ENCODE measurements at places on chromosomes 13 and 19.

GRCh38 chr19:32349724-32350470 is 4.5 kb downstream of the ZNF507 start:
- no peak for DNase-seq

- no peak for DNase-seq
Measured at GRCh38 chr13:63463782-63464610, 2048.3 kb upstream of the PCDH20 start.

DNA sequence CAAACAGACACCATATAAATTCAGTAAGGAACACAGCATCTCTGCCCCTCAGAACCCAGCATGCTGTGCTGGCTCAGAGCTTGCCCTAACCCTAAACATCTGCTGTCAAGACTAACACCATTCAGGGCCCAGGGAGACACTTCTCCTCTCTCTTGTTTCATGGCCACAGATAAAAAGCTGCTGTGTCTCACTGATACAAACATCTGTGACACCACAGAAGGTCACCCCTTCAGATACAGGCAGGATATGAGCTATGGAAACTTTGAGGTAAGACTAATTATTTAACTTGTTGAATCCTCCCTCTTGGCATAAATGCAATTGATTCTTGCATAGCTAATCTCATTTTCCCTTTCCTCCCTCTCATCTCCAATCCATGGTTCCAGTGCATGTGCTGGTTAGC is 61.6 kb upstream of the GPR12 start:
- no peak for DNase-seq

DNA sequence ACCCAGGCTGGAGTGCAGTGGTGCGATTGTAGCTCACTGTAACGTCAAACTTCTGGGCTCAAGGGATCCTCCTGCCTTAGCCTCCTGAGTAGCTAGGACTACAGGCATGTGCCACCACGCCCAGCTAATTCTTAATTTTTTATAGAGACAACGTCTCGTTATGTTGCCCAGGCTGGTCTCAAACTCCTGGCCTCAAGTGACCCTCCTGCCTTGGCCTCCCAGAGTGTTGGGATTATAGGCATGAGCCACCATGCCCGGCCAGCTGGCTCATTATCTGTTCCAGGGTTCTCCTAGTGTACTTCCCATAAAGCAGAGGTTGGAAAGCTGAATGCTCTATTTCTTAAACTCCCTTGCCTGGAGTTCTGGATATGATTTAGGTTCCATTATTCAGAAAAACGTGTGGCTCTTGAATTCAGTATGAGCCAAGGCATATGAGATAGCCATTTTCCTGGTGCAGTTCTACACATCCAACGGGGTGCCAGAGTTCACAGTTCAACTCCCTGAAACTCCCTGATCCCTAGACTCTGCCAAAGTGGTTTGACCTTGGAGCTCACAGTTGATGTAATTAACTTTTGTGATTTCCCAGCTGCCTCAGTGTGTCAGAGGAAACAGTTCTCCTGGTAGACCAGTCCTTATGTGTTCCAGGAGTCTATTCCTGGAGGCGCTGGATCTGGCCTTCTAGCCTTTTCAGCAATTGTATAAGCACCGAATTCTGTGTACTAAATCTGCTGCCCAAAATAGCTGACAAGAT is 21.6 kb downstream of the GPR183 start:
- DNase-seq, result no peak

DNA sequence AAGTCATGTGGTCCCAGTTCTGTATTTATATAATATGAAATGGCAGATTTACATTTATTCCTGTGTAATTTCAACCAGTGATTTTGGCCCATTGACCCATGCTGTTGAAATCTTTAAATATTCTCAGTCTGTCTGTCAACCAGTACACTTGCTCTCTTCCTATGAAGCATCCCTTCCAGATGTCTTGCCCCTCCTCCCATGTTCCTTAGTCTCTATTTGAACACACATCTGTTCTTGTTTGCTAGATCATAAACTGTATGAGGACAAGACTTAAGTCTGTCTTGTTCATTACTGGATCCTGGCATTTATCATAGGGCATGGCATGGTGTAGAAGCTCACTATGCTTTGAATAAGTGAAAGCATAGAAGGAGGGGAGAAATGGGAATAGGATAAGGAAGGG is 34.9 kb downstream of the STARD13 start:
- no peak for DNase-seq

DNA sequence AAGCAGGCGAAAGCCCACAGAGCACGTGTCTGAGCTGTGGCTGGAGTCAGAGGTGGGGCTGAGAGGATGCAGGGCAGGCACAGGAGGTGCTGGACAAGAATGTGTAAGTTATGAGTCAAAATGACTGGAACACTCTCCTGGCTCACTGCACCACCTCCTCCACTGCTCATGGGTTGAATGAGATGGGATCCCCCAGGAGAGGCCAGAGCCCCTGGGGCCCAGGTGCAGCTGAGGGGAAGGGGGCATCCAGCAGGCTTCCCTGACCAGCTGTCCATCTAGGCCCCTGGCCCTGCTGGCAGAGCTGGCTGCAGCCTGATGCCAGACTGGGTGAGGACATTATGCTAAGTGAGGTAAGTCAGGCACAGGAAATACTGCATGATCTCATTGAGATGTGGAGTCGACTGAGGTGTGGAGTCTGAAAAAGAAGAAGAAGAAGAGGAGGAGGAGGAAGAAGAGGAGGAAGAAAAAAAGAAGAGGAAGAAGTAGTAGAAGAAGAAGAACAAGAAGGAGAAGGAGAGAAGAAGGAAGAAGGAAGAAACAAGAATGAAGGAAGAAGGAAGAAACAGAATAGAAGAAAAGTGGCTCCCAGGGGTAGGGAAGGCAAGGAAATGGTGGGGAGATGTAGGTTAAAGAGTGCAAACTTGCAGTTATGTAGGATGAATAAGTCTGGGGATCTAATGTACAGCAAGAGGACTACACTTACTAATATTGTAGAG is 747.4 kb downstream of the UQCRFS1 start:
- DNase-seq, result no peak

- peak; percentile 84 for DNase-seq
Measured at GRCh38 chr13:27362064-27362751, 62.2 kb upstream of the GTF3A start.

- DNase-seq, result no peak
Measured at GRCh38 chr19:1609680-1610474, 4.6 kb upstream of the UQCR11 start.

GRCh38 chr13:29589967-29590366 is 5.5 kb downstream of the SLC7A1 start:
- DNase-seq, result no peak

DNA sequence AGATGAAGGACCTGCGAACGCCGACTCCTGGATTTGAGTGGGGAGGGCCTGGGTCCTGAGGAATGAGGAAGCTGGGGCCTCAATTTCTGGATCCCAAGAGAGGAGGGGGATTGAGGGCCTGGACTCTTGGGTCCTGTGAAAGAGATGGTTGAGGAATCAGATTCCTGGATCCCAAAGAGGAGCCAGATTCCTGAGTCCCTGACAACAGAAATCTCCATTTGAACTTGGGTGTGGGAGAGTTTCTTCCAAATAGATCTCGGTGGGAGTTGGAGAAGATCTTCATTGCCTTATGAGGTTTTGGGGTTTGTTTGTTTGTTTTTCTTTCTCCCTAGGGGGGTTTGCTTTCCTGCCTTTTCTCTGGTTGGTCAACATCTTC is 624 bp downstream of the PSENEN start:
- no peak for DNase-seq

- DNase-seq, result peak; percentile 18
Measured at GRCh38 chr19:5205381-5205780, 135.2 kb downstream of the PTPRS start.

- DNase-seq, result peak; percentile 59
Measured at GRCh38 chr19:55118401-55118991, 1.1 kb upstream of the PPP1R12C start.

DNA sequence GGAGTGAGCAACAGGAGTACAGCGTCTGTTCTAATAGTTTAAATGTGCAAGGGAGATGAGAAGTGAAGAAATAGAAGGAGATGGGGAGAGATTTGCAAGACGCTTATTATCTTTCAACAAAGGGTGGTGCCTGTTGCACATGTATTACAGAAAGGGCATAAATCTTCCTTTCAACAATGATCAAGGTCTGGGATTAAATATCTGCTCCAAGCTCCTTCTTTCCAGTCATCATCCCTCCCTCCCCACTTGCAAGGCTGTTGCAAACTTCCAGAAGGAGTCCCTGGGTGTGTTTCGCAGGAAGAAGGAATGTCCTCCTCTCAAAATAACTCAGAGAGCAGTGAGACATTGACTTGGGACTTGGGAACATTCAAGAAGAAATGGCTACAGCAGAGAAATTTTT is 63.5 kb upstream of the MYCBP2 start:
- no peak for DNase-seq

- no peak for DNase-seq
Measured at GRCh38 chr19:6233827-6234511, 45.8 kb downstream of the MLLT1 start.

DNA sequence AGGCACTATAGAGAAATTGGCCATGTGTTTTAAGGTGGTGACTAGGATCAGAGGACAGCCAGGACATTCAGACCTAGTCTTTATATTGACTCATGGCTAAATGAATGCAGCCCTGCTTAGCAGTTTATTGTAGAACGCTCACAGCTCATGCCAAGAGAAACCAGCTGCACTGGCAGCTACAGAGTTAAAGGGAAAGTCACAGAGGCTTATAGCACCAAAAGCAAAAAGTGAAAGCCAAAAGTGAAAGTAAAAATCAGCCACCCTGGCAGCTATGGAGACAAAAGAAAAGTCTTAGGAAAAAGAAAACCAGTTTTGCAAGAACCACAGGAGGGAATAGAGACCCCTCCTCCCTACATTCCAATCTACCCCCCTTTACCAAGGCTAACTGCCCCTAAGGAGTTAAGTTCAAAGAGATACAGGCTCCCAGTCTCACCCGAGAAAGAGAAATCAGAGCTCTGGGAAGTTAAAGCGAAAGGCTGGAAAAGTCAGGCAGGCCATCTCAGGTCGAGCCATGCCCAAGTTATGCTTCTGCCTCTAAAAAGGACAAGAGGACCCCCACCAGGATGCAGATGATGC is 99.0 kb downstream of the ZNF429 start:
- DNase-seq, result no peak

- DNase-seq, result peak; percentile 54
Measured at GRCh38 chr19:13195678-13196077, 45.5 kb downstream of the IER2 start.

DNA sequence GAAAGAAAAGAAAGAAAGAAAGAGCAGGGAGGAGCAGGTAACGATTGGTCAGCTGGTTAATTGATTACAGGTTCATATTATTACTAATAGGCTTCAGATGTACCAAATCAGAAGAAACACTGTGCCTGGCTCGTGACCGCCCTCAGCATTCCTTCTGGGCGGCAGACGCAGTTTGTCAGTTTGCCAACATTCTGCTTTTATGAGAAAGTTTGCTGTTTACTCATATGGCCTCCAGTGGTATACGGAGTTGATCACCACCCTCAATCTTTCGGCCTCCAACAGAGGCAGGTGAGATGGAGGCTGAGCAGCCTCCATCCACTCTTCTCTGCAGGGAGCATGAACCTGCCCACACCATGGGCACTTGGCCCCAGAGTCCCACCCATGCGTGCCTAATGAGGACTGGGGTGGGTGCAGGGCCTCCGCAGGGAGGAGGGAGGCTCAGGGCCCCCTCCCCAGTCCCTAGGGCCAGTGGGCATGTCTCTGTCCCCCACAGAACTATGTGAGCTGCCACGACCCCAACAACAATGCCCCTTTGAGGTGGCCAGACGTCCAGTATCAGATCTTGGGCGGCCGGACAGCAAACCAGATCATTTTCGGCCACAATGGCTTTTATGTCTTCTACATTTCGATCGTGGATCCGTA is 8.8 kb downstream of the PRR22 start:
- no peak for DNase-seq

- DNase-seq, result no peak
Measured at GRCh38 chr13:48539550-48539949, 6.7 kb upstream of the RCBTB2 start.

DNA sequence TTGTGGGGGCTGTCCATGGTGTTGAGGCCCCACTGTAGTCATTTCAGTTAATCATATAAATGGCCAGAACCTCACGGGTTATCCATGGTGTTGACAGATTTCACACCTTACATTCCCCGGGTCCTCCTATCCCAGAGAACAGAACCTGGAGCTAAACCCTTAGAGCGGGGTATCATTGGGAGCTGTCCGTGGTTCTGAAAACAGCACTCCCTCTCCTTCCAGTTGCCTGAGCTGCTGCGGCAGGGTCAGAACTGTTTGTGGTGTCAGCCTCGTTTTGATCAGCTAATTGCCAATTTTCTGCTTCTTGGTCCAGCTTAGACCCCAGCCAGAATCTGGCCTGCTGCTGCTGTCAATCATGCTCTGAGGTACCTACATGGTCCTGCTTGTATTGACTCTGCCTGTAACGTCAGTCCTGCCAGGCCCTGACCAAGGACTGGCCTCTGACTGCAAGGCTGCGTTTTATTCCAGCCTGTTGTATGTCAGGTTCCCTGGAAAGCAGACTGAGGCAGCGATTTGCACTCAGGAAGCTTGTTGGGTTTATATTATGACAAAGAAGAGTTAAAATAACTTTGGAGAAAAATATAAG is 55.8 kb upstream of the KCTD15 start:
- DNase-seq, result peak; percentile 10

DNA sequence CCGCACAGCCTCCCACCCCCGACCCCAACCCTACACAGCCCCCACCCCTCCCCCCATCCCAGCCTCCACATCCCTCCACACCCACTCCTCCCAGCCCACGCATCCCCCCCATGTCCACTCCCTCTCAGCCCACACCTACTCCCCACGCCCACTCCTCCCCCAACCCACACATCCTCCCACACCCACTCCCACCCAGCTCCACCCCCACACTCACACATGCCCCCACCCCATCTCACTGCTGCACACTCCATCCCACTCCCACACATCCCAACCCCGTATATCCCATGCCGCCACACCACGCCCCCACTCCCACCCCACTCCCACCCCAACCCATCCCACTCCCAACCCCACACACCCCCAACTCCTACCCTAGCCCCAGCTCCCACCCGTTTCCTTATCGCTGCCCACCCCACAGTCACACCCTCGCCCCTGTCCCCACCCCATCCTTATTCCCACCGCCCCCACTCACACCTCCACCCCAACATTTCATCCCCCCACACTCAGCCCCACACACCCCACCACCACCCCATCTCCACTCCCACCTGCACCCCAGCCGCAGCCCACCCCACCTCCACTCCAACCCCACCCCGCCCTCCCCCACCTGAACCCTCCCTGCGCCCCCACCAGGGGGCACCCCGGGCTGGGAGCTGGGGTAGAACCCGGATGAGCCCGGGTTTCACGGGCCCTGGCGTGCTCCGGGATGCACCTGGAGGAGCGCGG is 809 bp downstream of the TDRD12 start:
- no peak for DNase-seq
